ENCODE measurements at places on chromosomes 4 and X.

DNA sequence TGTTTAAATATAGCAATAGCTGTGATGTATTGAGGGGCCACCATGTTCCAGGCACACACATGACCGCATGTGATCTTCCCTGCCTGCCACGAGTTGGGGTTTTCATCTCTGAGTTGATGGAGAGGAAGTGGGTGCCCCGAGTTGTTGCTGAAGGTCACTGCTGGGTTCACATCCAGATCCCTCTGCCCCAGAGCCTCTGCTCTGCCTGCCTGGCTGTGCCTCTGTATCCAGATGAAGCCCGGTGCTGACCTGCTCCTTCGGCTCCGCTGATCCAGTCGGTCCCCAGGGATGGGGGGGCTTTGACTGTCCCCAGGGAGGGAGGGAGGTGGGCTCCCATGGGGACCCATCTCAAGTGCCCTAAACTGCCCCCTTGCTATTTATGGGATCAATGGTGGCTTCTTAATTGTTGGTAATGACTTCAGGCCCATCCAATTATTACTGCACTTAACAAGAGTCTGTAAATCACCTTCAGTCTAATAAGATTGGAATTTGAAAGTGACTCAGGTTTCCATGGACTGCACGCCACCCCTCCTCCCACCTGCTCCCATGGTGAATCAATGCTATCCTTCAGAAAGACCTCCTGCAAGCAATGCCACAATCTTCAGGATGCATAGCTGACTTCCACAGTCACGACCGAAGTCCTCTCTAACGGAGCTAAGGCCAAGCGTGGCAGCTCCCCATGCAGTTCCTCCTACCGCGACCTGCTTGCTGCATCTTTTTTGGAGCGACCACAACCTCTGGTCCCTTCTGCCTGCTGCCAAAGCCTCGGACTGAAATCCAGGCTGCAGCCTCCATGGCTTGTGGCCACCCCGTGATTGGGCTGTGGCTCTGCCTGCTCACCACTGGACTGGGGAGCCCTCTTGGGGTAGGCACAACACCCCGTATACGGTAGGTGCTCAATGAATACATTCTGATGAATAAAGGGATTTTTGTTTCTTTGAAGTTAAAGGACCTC, 73.1 kb downstream of the CPZ start:
- DNase-seq: no peak

DNA sequence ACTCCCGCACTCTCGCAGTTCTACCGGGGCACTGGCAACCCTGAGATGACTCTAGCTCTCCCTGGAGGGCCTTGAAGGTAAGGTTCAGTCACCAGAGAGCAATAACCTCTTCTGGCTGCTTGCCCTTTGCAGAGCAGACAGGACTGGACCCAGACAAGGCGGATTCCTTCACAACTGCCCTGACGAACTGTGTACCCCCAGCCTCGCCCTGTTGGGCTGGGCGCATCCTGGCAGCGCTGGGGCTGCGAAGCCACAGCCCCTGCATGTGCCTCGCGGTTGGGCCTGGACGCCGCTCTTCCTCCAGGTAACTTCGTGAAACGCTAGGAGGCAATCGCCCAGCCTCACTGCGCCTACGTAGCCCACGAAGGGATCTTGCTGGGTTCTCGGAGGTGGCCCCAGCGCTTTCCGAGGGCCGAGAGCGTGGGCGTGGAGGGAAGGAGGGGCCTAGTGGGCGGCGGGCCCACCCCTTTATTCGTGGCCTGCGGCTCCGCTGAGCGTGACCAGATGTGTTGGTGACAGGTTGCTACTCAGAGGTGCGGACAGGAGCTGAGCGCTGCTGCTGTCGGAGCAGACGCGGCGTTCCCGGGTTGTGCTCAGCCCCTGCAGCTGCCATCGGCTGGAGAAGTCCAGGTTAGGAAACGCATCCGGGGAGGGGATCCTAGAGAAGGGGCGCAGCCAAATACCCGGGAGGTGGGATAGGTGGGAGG, 1.9 kb upstream of the MAMLD1 start:
- peak; percentile 39 for DNase-seq

DNA sequence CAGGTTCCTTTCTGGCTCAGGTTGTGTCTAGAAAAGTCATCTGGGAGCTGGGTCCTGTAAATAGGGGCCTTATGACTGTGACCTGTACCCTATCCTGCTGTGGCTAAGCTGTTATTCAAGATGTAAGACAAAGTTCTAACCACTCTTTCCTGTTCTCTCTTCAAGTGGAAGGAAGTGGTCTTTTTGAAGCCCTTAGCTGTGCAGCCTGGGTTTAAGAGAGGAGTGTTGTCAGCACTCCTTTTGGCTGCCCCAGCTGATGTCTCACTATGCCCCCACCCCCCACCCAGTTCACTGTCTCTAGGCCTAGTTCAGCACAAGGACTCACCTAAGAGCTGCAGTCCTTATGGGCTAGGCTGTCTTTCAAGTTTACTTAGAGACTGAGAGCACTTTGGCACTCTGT, 1069.5 kb downstream of the FAM133A start:
- DNase-seq: no peak

DNA sequence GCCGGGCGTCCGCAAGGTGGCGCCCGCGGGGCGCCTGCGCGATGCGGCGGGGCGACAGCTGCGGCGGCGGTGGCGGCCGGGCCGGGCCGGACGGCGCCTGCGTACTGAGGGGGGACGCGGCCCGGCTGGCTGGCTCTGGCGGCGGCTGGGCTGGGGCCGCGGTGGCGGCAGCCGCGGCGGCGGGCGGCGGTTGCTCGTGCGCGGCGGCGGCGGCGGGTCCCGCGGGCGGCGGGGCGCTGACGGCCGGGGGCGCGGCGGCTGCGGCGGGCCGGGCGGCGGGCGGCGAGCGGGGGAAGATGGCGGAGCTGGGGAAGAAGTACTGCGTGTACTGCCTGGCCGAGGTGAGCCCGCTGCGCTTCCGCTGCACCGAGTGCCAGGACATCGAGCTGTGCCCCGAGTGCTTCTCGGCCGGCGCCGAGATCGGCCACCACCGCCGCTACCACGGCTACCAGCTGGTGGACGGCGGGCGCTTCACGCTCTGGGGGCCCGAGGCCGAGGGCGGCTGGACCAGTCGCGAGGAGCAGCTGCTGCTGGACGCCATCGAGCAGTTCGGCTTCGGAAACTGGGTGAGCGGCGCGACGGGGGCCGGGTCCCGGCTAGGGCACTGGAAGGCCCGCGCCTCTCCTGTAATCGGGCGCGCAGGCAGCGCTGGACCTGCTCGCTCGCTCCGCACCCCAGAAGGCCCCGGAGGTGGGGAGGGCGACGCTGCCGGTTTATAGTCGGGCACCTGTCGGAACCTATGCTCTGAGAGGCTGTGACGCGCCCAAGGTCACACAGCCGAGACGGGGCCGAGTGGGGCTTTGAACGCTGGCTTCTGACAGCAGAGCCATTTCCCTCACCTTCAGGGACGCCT, at the start of gene TADA2B:
Gene TADA2B (plus strand): TSS at position 89 of the 853 bp plus-strand sequence. CDS start 208 bp downstream, at position 297.
- DNase-seq: peak; percentile 45

- no peak for DNase-seq
Measured at GRCh38 chr4:158966091-158966490, 136.8 kb upstream of the RAPGEF2 start.

- no peak for DNase-seq
Measured at GRCh38 chrX:34218063-34218462, 85.9 kb upstream of the FAM47A start.

GRCh38 chr4:55947254-55947882, 1.4 kb upstream of the CEP135 start:
- DNase-seq: peak; percentile 22

- DNase-seq: peak; percentile 14
Measured at GRCh38 chr4:145781351-145781750, 101.4 kb downstream of the C4orf51 start.

DNA sequence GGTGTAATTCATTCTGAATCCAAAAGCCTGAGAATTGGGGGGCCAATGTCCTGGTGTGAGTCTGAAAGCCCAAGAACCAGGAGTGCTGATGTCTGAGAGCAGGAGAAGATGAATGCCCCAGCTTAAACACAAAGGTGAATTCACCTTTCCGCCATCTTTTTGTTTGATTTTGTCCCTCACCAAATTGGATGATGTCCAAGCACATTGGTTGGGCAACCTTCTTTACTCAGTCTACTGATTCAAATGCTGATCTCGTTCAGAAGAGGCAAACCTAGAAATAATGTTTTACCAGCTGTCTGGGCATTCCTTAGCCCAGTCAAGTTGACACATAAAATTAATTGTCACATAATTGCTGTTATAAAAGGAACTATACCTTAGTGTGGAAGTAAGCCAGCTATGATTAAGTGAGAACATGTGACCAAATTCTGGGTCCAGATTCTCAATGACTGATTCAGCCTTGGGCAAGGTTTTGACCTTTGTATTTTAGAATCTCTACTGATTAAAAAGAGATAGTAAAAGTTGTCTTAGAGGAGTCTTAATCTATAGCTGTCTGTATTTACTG, 34.5 kb upstream of the SLC4A4 start:
- no peak for DNase-seq

GRCh38 chrX:109822861-109823260, 89.8 kb upstream of the ACSL4 start:
- no peak for DNase-seq

GRCh38 chr4:139987502-139987850, 166.5 kb downstream of the MAML3 start:
- no peak for DNase-seq

Data from choroid plexus epithelial cell (primary cell).